ENCODE measurements at places on chromosomes 11 and 22.
A peak's percentile ranks its signal among the peaks of the same experiment; 100 is the strongest.

DNA sequence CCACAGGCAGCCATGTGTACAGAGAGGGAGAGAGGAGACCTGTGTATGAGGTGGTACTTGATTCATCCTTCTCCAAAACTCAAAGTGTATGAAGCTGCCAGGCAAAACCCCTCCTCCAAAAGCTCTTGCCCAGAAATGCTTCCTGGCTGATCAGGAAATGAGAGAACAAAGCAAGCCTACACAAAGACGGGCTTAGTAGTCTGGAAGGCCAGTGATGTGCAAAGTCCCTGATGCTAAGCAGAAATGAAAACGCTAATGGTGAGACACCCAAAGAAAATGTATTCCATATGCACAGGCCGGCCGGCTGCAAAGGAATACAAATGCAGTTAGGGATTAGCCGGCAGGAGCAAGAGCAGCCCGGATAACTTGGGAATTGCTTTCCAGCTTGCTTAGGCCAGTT is 234.9 kb upstream of the CADM1 start:
- no peak for DNase-seq

DNA sequence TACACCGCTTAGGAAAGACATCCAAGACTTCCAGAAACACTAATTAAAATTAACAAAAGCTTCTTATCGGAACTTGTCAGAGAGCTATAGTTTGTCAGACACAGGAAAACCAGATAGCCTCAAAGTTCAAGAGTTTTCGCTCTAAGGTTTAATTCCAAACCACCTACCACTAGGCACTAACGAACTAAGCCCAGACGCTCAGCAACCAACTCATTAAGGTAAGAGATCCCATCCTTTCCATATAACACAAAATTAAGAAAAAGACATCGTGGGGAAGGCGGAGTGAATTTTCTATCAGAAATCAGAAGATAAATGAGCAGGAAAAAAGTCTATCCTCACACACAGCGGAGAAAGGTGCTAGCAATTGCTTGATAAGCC is 382 bp downstream of the IMMP1L start:
- no peak for DNase-seq

- DNase-seq: peak; percentile 78
Measured at GRCh38 chr11:58577555-58578135, 1.2 kb upstream of the ZFP91 start.

- no peak for DNase-seq
Measured at GRCh38 chr11:93494357-93494756, 48.8 kb downstream of the SMCO4 start.

DNA sequence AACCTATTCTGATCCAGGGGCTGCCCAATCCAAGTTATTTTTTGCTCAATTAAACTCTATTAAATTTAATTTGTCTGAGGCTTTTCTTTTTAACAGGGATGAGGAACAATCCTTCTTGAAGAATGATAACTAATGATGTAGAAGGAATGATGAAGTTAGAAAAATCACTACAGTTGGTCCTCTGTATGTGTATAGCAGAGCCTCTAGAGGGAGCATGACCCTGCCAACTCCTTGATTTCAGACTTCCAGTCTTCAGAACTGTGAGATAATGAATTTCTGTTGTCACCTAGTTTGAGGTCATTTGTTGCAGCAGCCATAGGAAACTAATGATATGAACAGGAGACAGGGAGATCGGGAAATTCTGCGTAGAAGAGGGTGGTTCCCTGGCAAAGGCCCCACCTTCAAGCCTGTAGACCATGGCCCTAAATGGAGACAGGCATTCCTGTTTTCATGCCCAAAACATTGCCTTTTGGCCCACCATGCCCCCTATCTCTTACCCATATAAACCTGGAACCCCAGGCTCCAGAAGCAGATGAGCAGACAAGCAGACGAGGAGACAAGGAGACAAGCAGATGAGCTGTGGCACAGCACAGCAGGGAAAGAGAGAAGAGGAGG is 7.7 kb upstream of the QSER1 start:
- DNase-seq: no peak

GRCh38 chr11:64801561-64802369 is 1.2 kb downstream of the MAP4K2 start:
- no peak for DNase-seq

DNA sequence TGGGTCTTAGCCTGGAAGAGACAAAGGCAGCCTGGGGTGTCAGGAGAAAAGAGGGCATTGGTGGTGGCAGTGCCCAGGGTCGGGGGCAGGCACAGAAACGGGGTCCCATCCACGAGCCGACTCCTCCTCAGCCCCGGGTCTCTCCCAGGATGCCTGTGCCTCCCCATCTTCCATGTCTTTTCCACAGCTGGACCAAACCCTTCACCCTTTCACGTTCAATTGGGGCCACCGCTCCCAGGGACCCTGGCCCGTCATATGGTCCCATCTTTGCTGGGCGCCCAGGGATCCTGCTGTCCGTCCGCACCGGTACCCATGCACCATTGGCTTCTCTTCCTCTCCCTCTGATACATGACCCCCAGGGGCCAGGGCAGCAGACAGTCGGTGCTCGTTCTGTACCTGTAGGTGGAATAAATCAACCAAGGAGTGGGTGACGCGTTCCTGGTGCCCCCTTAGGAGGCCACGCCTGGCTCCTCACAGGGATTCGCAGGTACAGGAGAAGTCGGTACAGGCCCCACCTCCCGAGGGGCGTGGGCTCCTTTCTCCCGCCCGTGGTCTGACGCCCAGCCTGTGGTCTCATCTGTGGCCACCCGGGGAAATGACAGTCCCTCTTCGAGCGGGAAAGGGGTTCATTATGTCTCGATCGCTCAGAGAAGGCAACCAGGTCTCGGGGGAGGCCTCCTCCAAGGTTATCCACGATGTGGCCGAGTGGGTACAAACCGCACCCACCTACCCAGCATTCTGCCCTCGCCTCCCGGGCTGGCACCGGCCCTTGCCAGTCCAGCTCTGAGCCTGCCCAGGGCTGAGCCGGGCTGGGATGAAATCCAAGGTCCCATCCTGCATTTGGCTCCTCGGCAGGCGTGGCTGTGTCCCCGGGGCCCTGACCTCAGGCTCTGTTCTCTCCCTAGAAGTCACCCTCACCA is 1493.6 kb downstream of the BRD1 start:
- no peak for DNase-seq

- DNase-seq: no peak
Measured at GRCh38 chr11:15769203-15769602, 587.1 kb downstream of the SOX6 start.
